ENCODE measurements at places on chromosomes 2 and 18.

- peak; percentile 82 for DNase-seq
Measured at GRCh38 chr2:65456064-65456463, 23.7 kb upstream of the SPRED2 start.

GRCh38 chr2:169362894-169363559, 693 bp upstream of the LRP2 start:
- no peak for DNase-seq

GRCh38 chr2:240070907-240071306, 17.6 kb upstream of the OR6B3 start:
- no peak for DNase-seq

GRCh38 chr2:147636238-147636882, 208.5 kb upstream of the ACVR2A start:
- DNase-seq, result peak; percentile 26

GRCh38 chr2:27019931-27020855, 12.6 kb upstream of the TMEM214 start:
- no peak for DNase-seq

DNA sequence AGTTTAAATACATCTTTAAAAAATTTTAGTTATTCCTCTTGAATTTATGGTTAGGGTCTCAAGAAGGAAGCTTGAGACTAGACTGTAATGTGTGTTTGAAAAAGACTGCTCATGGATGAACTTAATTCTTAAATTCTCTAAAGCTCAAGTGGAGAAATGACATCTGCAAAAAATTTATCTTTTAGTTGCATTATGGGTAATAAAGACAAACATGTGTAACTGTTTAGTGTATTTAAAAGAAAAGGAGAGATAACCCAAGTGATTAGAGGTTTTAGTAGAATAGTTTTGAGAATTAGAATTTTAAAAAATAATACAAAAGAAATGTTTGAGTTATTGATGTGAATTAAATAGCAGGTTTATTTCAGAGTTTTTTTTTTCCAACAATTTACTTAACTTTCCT, 36.7 kb downstream of the GALNT1 start:
- no peak for DNase-seq

- DNase-seq, result peak; percentile 44
Measured at GRCh38 chr2:241507430-241508239, 749 bp downstream of the STK25 start.

DNA sequence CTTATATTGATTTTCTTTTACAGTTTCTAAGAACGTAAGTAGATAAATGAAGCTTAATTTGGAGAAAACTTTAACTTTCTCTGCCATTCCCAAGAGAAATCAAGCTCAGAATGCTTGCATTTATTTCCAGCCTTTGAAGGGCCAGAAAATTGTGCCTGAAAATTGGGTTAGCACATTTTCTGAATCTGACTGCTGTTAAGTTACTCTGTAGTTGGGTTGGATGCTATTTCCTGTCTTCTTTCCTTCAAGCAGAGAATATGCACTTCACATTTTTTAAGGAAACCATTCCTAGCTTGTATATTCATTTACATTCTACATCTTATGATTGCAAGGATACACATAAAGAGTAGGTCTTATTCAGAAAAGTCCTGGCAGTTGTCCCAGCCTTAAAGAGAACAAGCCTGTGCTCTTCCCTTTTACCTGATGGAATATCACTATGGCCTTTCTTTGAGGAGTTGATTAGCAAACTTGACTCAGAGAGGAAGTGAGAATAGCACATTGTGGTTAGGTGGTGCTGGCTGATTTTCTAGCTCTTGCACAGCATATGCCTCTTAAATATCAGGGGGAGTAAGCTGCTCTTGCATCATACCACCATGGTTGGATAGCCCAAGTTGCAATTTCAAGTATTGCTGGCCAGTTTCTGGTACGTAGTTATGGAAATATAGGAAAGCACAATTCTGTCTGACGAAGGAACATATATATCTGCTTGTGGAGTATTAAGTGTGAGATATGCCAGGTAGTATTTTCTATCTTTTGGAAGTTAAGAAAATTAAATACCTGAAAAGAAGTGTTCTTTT, 133.7 kb downstream of the COMMD1 start:
- peak; percentile 87 for DNase-seq

DNA sequence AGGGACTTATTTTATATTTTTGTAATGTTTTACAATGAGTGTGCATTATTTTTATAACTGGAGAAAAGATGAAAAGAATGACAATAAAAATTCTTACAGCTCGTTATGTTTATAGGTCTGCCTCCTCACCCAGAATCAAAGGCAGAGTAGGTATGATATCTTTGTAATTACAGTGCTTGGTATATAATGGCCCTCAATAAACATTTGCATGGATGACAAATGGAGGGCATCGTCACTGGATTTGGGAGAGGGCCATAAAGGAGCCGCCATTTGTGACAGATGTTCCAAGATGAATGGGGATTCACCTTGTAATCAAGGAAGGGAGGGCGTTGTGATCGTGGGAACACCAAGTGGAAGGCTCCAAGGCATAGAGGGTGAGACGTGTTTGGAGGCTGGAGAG, 22.6 kb upstream of the GIGYF2 start:
- no peak for DNase-seq

DNA sequence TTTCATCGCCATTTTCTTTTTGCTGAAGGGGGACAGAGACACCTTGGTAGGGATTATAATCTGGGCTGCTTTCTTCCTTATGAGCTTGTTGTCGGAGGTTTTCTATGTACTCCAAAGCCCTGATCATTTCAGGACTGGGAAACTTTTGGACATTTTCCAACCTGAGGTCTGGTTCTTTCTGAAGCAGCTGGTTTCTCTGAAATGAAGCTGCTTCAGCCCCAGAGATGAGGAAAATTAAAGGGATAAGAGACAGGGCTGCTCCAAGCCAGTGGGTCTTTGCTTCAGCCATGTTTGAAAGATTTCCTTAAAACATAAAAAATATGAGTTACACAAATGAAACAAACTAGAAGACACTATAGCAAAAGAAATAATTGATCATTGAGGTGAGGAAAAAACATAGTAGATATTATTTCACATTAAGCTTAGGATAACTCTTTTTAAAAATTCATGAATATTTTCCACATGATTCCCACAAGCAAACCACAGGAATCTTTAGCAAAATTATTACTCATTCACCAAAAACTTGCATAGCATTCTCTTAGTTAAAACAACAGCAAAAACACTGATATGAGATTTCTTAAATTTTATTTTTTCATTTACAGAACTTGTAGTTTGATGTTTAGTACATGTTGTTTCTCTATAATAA, 3.0 kb downstream of the SCG2 start:
- DNase-seq, result no peak

DNA sequence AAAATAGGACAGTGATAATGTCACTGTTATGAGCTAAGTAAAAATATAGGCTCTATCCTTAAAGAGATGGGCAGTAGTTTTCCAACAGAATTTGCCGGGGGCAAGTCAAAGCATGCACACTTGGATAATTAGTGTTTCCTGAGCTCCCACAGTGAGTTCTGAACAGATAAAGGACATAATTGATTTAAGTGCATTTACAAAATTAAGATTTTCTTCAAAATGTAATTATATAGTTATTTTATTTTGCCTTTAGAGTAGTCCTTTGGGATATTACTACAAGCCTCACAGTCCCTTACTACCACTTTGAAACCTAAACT, 107.6 kb downstream of the RAPGEF4 start:
- DNase-seq, result no peak

- DNase-seq, result no peak
Measured at GRCh38 chr2:69017835-69018234, 4.9 kb downstream of the ANTXR1 start.

- DNase-seq, result no peak
Measured at GRCh38 chr18:6616981-6617380, 112.5 kb upstream of the ARHGAP28 start.

- no peak for DNase-seq
Measured at GRCh38 chr2:234025466-234025865, 25.0 kb upstream of the SPP2 start.

DNA sequence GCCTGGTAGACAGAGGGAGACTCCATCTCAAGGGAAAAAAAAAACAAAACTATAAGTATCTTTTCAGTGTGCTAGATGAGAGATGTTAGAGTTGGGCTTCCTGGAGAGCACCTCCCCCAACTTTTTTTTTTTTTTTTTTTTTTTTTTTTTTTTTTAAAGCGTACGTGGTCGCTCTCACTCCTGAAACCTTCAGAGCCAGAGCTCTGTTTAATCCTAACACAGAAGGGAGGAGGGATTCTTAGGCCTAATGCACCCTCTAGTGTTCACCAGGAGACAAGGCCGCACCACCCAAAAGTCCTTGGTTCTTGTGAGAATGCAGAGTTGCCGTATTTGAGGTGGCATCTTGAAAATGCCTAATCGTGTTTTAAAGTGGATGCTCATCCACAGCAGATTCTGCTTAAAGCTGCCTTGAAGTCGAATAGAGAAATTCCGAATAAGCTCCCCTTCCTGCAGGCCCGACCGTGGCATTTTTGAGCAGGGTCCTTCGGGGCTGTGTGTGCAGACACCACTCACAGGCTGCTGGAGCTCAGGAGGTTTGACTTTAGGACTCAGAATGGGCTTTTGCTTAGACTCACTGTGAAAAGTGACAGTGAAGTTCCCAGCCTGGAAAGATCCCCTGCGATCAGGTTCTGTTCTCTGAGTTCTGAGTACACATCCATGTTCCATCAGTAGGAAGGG, 252.6 kb downstream of the AGAP1 start:
- DNase-seq, result peak; percentile 86

GRCh38 chr2:23939987-23940717, at the start of gene UBXN2A:
Gene UBXN2A (plus strand): TSS chr2:23940463. CDS start chr2:23958315, 17,852 bp downstream.
- peak; percentile 86 for DNase-seq

- DNase-seq, result no peak
Measured at GRCh38 chr18:35671966-35672603, 90.5 kb downstream of the GALNT1 start.

DNA sequence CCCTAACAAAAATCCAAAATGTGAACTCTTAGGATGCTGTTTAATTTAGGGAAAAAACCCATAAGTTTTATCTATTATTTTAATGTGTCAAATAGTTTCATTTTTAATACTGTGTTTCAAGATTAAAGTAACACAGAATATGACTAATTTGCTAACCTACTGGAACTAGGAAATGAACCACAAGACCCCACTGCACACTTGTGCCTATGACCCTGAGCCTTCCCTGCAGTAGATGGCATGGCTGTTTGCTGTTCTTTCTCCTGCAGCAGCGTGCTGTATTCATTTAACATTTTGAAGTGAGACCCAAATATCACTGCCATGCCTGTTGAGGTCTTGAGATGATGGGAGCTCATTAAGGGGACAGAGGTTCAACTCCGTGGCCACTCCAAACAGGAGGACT, 565.2 kb upstream of the NRP2 start:
- DNase-seq, result no peak

DNA sequence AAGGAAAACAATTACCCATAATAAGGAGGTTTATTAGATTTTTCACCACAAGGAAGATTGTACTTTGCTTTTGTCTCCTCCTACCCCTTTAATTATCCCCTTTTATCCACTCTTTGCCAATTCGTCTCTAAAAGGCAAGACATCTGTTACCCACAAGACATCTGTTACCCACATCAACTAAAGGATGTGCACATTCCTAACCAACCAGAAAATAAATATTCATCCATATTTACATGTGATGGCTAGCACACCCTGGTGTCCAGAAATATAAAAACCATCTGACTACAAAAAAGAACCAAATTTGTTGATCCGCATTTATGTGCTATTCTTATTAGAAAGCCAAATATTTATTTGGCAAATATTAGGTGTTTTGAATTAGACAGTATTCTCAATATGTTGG, 35.7 kb downstream of the ACVR1C start:
- DNase-seq, result peak; percentile 23

DNA sequence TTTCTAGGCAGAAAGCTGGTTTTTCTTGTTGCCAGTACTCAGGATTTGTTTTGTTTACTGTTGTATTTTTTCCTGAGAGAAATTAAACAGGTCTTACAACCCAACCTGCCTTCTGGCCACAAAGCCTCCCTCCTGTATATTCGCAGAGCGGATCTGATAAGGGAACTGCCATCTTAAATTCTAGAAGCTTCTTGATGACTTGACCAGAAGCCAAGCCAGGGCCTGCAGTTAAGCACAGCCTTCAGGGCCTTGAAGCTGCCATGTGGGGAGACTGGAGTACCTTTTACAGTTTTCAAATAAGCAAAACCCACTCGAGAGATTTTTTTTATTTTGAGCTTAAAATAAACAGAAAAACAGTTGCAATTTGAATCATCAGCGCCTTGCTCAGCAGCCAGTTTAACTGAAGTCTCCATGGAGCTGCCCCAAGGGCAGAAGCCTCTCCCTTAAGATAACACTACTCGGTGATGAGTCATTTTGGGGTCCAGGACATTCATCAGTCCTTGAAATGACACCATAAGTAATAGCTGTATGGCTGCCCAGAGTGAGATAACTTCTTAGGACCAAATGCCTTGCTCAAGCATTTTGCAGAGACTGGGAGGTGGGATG, 51.5 kb upstream of the PHLPP1 start:
- DNase-seq, result peak; percentile 67

DNA sequence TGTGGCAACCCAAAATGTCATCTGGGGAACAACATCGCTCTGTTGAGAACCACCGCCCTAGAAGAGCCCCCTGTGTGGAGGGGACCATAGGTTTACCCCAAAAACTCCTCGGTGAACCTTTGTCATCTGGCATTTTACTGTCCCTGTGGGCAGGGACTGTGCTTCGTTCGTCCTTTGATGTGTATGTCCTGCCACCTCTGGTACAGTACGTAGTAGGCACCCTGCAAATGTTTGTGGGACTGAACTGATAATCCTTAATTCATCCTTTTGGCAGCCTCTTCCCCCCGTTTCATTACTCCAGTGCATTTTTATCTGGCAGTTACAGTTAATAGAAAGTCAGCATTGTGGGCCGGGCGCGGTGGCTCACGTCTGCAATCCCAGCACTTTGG, 728 bp downstream of the NAPG start:
- DNase-seq, result no peak

DNA sequence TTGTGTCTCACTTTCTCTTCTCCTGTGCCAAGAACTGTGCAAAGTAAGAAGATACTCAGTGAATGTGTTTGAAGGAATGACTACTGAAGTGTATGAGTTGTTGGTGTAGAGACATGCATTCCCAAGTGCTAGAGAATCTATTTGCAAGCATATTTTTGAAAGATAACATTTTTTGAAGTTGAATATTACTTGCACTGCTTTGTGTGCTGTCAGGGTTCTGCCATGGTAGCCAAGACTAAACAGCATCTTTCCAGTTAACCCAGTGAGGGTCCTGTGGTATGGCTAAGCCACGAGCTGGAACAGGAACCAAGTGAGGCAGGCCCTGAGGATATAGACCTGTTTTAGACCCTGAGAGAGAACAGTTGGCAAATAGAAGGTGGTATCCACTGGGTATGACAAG, 35.2 kb upstream of the EFEMP1 start:
- DNase-seq, result no peak

GRCh38 chr2:42961385-42961811, 169.0 kb upstream of the HAAO start:
- no peak for DNase-seq

GRCh38 chr2:177595126-177595845, 202.7 kb downstream of the AGPS start:
- DNase-seq, result no peak

DNA sequence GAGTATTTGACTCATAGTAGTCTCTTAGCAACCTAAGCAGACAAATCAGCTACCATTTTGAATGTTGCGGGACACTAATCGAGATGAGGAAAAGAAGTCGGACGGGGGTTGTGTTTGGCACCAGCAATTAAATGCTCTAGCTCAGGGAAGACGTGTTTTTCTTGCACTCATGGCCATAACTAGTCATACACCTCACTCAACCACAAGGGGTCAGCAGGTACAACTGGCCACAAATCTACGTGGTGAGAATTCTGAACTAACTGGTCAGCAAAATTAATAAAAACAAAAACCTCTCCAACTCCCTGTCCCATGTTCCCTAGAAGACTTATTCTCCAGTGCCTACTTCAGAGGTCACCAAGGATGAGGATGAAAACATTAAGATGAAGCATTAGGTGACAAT, 1467.8 kb downstream of the DPP10 start:
- no peak for DNase-seq

- DNase-seq, result no peak
Measured at GRCh38 chr2:59560769-59561168, 992.7 kb downstream of the BCL11A start.

All from epithelial cell of esophagus (primary cell).